ENCODE measurements at places on chromosomes 3 and 15.

GRCh38 chr15:86494475-86494874 is 414.8 kb downstream of the AGBL1 start:
- no peak for DNase-seq

DNA sequence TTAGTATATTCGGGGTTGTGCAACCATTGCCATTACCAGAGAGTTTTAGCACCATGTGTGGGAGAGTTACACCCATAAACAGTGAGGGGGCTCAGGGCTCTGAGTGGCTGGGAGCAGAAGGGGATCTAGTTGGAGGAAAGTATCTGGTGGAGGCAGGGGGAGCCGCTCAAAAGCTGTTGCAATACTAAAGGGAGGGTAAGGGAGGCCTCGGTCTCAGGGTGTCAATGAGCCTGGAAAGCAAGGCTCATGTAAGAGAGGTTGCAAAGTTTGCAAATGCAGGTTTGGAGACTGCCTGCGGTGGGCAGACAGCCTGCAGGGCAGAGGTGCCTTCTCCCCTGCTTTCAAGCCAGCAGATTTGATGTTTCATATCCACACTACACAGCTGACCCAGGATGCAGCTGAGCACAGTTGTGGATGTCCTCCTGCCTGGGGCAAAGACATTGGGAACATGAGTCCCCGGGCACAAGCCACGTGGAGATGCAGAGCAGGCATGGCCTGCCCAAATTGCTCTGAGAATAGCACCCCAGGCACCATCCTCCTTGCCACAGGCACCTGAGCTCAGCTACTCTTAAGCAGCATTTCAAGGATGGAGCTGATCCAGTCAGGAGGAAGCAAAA is 181.4 kb downstream of the TLE3 start:
- DNase-seq, result no peak

DNA sequence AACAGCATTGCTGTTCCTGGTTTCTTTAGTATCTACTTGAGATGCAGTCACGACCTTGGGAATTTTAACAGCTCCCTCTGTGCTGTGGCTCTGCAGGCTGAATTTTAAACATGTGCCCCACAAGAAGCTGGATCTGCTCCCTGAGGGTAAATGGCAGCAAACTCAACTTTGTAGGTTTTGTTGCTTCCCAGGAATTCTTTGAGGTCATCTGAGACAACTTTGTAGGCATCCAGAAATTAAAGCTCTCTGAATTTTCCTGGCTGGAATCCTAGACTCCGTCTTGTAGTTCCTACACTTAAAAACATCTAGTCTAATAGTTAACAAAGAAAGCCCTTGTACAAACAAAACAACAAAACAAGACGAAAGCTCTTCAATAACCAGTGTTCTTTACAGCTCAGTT is 366.3 kb downstream of the FEZF2 start:
- DNase-seq, result no peak

DNA sequence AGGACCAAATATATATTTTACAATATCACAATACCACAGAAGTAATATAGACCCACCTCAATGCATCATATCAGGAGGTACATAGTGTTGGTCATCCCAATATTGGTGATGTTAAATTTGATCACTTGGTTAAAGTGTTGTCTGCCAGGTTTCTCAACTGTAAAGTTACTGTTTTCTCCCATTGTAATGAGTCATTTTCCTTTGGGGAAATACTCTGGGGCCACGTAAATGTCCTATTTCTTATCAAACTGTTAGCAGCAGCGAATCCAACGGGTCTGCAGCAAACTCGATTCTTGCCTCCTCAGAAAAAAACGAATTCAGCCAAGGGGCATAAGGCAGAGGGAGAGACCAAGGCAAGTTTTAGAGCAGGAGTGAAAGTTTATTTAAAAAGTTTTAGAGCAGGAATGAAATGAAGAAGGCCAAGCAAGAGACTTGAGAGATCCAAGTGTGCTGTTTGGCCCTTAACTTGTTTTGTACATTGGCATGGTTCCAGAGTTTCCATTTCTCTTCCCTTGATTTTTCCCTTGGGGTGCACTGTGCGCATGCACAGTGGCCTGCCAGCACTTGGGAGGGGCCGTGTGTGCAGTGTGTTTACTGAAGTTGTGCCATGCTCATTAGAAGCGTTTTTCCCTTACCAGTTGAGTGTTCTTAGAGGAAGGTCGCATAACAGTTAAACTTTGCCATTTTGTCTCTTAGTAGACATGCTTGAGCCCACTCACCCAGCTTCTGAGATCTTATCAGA is 512.5 kb downstream of the AGBL1 start:
- no peak for DNase-seq

- no peak for DNase-seq
Observed at GRCh38 chr3:53224026-53224425, 31.8 kb downstream of the TKT start.

- no peak for DNase-seq
Observed at GRCh38 chr3:37257581-37257980, 83.2 kb upstream of the LRRFIP2 start.

DNA sequence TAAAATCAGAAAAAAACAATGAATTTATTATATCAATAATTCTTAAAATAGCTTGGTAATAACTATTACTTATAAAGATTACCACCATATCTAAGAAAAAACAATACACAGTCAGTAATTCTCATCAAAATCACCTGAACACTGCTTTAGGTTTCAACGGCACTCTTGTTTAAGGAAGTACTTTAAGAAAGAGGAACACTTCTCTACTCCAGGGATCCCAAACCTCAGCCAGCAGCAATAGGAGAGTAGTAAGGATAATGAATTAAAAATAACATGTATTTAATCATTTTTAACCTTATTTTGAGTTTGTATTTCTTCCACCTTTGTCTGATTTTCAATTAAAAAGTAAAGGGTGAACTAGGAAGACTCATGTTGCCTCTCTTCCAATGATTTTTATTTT is 494.0 kb upstream of the NR2F2 start:
- no peak for DNase-seq

- DNase-seq, result no peak
Observed at GRCh38 chr15:65839354-65839901, 29.9 kb upstream of the RAB11A start.

GRCh38 chr3:24522146-24522579 is 27.5 kb upstream of the THRB start:
- DNase-seq, result no peak

DNA sequence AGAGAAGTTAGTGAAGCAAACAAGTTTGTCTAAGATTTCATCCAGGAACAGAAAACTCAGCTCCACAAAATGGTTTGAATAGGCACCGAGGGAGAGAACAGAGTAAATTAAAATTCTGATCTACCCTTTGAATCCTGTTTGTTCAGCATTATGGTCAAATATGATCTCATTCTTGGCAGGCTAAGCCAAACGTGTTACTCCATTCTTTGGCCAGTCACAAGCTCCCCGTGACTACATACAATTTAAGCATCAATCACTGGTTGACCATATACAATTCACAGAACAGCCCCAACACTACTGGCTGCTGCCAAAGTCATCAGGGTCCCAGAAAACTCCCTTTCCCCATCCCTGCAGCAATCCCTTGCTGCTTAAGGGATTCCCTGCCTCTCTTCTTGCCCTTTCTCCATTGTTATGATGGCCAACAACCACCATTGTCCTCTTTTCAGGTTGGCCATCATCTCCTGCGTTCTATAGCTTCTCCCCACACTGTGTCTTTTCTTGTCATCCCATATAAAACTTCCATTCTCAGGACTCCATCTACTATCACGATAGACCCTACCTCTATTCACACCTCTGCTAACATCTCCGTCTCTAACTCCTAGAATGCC is 46.3 kb downstream of the GOLIM4 start:
- DNase-seq, result no peak
